ENCODE measurements at places on chromosomes 4 and X.
A peak's percentile ranks its signal among the peaks of the same experiment; 100 is the strongest.

- no peak for DNase-seq
Observed at GRCh38 chr4:74619931-74620702, 174.2 kb downstream of the BTC start.

DNA sequence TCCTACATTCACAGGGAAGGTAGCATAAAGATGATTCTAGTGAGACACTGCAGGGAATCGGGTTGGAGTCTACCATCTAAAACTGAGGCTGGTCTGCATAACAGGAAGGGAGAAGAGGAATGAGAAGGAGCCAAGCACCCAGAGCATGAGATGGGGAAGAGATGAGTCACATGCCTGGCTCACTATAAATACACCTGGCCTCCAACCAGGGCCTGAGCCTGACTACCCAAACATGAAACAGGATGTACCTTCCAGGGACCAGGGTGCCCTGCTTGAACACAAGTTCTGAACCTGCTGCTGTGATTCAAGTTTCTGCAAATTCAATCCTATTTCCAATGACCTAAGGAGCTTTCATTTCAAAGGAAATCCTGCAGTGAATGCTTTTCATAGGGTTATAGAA is 24.9 kb downstream of the CD99L2 start:
- DNase-seq: no peak

DNA sequence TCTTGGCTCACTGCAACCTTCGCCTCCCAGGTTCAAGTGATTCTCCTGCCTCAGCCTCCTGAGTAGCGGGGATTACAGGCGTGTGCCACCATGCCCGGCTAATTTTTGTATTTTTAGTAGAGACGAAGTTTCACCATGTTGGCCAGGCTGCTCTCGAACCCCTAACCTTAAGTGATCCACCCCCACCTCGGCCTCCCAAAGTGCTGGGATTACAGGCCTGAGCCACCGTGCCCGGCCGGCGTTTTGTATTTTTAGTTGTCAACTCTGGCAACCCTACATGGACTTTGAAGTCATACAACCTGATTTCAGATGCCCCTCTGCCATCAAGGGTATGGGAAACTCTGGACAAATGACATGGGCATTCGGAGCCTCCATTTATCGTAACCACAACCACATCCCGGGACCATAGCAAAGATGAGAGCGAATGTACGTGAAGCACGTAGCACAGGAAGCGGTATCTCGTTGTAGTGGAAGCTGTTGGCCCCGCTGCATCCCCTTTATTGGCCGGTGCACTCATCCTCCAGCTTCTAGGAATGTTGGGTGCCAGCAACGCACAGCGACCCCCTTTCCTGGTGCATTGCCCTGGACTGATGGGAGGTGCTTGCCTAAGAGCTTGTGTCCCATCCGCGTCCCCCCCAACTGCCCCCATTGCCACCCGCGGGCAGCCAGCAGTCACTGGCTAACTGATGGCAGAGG is 109.2 kb downstream of the PHKA2 start:
- no peak for DNase-seq

DNA sequence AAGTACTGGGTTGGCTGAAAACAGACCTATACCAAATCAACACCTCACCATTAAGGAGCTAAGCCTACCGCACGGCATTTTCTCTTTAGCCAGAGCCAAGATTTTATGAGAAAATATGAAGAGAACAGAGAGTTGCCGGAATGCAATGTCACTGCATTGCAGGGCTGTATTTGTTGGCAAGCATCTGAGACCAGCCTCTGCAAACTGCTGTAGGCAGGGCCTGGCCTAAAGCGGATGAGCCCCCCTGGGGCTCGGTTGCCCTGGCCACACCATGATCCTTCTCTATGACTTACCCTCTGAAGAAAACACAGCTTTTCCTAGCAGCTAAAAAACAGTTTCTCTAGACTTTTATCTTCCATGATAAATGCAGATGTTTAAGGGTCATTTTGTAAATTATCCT is 120.5 kb upstream of the SORBS2 start:
- no peak for DNase-seq

DNA sequence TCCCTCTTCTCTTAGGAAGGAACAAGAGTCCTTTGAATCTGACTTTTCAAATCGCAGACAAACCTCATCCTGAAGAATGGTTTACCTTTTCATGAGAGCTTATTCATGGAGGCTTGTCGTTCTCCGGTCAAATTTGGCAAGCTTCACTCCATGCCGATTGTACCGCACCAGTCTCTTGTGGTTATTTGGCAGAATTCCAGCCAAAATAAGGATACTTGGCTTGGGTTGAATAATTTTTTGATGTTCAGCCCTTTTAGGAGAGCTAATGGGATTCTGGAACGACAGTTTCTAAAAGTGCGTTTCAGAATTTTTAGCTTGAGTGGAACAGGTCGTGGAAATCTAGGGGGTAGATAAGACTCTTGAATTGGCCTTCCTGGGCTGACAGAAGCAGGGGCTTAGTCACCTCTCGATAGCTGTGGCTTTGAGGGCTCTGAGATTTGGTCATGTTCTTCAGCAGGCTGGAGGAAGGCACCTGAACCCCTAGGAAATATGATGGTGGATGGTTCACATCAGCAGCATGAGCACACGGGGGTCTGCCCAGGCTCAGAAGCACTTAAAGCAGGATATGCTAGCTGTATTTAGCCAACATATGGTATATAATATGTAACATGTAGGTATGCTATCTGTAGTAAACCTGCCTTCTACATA is 1.5 kb downstream of the KLHL2 start:
- DNase-seq: peak; percentile 17

DNA sequence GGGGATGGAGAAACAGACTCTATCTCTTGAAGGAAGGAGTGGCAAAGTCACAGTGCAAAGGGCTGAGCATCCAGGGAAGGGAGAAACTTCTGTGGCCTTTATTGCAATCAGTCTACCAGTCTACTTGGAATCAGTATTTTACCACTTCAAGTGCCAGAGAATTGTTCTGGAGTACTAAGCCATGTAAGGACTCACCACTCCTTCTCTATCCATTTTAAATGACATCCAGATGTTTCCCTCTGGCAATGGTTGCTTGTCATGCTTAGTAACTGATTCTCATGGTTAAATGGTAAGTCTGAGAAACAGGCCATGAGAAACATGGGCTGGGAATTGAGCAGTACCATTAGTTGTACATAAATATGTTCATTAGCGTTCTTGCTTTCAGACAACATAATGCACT is 21.1 kb upstream of the SMIM10 start:
- no peak for DNase-seq

GRCh38 chrX:70485466-70485865 is 40.8 kb downstream of the DLG3 start:
- no peak for DNase-seq

- DNase-seq: no peak
Observed at GRCh38 chrX:100721328-100721727, 10.6 kb downstream of the SYTL4 start.

DNA sequence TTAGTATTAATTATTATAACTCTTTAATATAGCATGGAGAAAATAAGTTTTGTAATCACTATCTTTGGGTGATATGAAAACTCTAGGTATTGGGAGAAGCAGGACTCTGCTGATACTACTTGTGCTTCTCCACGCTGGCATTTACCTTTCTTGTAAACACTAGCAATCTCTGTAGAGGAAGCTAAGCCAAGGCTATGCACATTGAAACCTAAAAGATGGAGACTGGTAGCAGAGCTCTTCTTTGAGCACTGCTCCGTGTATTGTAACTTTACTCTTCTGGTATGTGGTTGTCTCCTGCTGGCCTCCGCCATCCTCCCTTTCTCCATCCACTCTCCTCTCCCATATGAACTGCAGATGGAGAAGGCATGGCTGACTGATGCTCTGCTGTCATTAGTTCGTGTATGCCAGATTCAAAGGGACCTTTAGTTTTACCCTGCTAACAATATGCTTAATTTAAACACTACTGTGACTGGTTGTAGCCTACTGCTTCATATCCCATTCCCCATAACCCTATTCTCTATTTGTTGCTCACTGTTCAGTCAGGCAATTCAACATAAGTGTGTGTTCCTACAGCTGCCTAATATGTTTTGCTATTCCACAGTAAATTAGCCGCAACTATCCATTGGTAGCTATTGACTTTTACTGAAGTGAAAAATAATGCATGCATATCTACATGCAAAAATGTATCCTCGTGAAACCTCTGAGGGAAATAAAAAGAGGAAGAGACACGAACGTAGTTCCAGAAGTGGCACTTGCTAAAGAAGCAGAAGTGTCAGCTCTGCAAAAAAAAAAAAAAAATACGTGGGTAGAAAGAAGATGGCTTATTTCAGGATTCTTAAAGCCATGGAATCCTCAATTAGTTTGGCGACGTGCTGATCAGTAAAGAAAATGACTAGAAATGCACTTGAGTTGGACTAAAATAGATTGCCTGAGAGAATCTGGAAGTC is 55.6 kb upstream of the CCSER1 start:
- DNase-seq: no peak

GRCh38 chr4:148926276-148927260 is 484.4 kb upstream of the NR3C2 start:
- DNase-seq: no peak

- DNase-seq: no peak
Observed at GRCh38 chr4:158513256-158513655, 8.4 kb upstream of the RXFP1 start.

- no peak for DNase-seq
Observed at GRCh38 chr4:80265571-80266252, 752 bp upstream of the FGF5 start.

- DNase-seq: no peak
Observed at GRCh38 chr4:766152-766515, 59.8 kb downstream of the CPLX1 start.

DNA sequence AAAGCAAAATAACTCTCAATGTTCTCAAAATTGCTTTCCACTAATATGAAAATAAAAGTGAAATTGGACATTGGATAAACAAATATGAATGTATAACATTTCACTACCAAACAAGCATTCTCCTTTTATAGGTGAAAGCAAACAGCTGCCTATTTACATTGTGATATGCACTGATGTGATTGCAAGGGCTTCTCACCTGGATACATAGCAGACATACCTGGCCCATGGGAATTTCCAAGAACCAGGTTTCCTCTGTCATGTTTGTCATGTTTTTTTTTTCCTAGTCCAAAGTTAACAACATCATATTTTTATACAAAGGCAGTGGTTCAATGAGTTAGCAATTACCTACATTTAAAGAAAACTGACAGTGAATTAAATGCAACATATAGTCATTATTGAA is 228.5 kb downstream of the ANKRD50 start:
- DNase-seq: no peak

DNA sequence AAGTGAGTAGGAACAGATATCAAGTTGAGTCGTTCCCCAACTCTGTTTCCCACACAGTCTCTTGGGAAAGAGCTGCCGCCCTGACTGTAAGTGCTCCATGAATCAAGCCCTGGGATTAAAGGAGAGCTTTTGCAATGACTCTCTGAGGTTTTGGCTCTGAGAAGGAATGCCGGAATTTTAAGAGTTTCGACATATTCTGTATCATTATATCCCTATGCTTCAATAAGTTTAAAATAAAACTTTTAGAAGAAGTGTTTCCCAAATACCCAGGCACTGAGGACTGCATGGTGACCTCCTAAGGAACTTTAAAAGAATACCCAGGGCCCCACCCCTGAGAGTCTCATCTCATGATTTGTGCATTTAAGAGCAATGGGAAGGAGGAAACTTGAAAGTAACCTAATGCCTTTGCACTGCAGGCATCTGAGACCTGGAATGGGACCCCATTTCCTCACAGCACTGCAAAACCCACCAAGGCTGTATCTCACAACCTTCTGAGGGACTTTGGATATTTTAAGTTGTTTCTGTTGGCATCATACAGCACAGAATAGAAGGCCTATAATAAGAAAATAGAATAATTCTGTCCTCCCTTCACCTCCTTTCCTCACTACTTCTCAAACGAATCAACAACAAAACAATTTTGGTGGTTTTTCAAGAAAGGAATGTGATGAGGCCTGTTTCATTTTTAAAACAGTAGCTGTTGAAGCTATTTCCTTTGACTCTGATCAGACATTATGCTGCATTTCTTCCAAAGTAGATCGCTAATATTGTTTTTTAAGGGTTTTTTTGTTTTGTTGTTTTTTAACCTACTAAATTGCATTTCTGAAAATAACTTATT is 121.2 kb downstream of the GASK1B start:
- DNase-seq: no peak

DNA sequence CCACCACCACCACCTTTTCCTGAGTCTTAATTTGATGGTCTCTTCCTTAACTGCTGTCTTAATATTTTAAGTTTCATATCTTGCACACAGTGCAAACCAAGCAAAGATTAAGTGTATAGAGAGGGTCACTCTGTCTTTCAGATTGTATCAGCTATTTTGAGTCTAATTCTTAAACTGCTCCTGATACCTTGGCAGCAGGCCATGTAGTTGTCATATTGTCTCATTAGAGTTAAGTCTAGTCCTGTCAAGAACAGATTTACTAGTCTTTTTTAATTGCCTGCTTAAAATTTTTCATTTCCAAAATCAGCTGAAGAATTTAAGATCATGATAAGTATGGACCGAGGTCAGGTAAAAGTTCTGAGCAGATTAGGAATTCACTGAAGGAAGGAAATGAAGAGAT is 51.5 kb downstream of the FHIP1A start:
- DNase-seq: no peak

DNA sequence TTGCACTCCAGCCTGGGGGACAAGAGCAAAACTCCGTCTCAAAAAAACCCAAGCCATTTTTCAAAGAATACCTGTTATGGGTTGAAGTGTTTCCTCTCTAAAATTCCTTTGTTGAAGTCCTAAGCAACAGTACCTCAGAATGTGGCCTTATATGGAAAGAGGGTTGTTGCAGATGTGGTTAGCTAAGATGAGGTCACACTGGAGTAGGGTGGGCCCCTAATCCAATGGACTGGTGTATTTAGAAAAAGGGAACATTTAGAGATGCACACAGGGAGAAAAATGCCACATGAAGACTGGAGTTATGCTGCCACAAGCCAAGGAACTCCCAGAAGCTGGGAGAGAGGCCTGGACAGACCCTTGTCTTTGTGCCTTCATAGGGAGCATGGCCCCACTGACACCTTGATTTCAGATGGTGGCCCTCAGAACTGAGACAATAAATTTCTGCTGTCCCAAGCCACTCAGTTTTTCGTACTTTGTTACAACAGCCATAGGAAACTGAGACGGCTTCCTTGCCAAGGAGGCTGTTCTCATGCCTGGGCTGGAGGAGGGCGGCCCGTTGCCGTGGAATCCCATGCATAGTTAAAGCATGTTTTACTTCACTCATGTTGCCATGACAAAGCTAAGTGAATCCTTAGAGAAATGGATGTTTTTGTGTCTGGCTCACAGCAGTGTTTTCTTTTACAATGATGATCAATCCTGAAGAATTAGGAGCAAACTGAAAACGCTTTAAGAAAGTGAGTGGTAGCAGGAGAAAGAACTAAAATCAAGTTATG is 16.5 kb downstream of the TRAPPC2 start:
- no peak for DNase-seq

DNA sequence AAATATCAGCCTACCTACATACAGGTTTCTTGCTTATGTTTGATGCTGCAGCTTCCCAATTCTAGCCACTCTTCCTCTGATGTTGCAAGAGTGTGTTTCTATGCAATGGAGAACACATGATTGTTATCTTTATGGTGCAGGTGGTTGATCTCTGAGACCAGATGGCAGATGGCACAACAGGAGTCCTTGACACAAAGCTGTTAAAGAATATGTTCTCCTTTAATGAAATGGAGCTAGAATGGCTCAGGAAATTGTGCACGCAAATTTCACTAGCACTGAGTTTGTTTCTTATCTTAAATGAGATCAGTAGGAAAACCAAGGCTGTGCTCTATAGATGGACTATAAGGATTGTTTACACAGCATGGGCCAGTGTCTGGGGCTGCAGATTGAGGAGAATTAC is 29.9 kb upstream of the TTC29 start:
- no peak for DNase-seq

Data from activated T-cell treated with anti-CD3 and anti-CD28 coated beads, Interleukin-2, amount 50 U/mL, for 4 hours (primary cell).